ENCODE measurements at places on chromosomes 2 and 18. TPM values are rescaled to one million over a fixed set of nuclear protein-coding genes. Genes with fewer than 3 reads are reported as not detected.
A peak's percentile ranks its signal among the peaks of the same experiment; 100 is the strongest.

DNA sequence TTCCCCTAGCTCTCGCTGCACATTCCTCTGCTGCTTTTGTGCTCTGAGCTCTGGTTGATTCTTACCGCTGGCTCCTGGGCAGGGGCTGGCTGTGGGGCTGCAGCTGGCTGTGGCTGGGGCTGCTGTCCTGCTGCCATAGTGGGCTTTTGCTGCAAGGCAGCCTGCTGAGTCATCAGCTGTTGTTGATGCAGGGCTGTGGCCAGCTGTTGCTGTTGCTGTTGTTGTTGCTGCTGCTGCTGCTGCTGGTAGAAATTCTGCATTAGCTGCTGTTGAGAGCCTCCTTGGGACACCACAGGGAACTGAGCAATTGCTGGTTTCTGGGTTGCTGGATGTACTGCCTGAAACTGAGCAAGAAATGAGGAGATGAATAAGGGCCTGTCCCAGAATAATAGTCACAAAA lies 77.2 kb upstream of the NFU1 start:
- H3K27me3 ChIP-seq = no peaks in the 10 kb centered on the region
- H3K4me1 ChIP-seq = no peaks in the 10 kb centered on the region
- H3K27ac ChIP-seq = no peak overlapping the region
- H3K4me3 ChIP-seq = no peak overlapping the region

DNA sequence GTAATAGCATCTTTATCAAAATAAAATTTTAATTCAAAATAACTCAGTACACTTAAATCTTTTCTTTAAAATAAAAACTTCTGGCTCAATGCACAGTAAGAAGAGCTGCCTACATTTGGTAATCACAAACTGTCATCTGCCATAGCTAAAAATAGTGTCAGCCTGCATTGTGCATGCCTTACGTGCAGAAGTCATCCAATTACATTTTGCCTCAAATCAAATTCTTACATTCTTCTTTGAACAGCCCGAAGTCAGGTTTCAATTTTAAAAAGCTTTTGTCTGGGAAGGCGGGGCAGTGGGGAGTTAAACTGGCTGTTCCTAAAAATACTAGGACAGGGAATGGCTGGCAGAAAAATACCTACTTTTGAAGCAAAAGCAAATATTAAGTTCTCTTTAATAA lies 51.1 kb downstream of the RTN4 start:
- no peaks in the 10 kb centered on the region for H3K27me3 ChIP-seq
- DNase-seq = no peak

DNA sequence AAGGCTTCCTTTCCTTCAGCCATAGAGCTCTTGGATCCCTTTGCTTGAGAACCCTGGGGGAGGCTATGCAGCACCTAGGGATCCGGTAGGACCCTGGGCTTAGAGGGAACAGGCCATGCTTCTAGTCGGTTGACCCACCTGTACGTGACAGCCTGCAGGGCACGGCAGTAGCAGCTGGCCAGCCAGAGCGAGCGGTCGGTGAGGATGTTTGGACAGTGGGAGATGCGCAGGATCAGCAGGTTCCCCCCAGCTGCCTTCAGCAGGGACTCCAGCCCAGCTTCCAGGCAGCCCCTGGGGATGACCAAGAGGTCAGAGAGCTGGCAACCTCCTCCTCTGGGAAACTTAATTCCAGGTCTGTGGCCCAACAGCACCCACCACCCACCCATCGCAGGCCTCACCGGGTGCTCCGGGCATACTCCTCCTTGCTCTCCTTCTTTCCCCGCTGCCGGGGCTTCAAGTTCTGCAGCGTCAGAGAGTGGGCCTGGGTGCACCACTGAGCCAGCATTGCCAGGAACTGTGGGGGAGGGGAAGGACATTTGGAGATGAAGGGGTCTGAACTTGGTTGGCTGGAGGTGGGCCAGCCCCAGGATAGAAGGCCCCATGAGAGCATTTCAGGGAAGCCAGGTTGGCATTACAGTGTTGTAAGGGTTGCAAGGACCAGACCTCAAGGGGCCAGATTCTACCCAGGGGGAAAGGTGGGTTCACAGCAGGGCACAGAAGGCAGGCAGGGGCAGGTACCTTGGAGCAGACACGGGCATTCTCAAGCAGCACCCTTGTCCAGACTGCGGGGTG lies 20.5 kb downstream of the FBXO41 start:
- H3K4me1 ChIP-seq = peaks cover 13% of the 10 kb centered on the region
- H3K36me3 ChIP-seq = no peaks in the 10 kb centered on the region
- no peak for DNase-seq
- H3K27ac ChIP-seq = no peak overlapping the region

DNA sequence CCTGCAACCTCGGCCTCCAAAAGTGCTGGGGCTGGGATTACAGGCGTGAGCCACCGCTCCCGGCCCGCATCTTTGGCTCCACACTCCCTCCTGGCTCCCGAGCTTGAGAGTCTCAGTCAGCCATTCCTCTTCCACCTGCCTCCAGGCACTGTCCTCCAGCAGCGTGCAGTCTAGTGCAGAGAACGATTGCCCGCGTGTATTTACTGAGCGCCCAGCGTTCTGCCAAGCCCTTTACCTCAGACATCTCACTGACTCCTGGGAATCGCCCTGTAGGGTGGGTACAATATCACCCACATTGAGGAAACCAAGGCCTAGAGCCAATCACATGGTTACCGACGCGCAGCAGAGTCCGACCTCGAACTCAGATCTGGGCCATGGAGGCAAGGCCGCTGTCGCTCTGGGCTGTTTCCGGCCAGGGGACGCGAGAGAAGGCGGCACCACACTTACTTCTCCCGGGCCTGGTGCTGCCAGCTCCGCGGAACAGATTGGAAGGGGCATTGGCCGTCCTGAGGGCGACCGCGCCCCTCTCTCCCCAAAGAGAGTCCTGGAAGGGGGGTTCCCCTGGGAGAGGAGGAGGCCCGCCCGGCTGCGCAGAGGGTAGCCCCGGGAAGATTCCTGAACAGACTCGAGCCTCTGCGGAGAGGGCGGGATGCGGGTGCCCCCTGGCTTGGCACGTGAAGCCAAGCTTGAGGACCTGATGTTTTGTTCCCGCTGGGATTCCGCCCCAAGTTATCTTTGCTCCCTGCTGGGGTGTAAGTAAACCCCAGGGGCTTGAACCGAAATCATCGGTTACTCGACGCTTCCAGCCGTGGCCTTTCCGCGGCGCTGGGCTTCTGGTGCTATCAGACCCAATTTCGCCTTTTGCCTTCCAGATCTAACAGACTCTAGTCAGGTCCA lies 5.2 kb upstream of the DLX2 start:
- H3K36me3 ChIP-seq = no peaks in the 10 kb centered on the region
- no peak for DNase-seq
- H3K27me3 ChIP-seq = peaks cover 45% of the 10 kb centered on the region
- peaks cover 25% of the 10 kb centered on the region for H3K4me1 ChIP-seq
- no peak overlapping the region for H3K4me3 ChIP-seq

- no peaks in the 10 kb centered on the region for H3K4me1 ChIP-seq
- no peak overlapping the region for H3K4me3 ChIP-seq
- no peak overlapping the region for H3K27ac ChIP-seq
- DNase-seq = no peak
- H3K36me3 ChIP-seq = peaks cover 32% of the 10 kb centered on the region
- H3K27me3 ChIP-seq = no peaks in the 10 kb centered on the region
These were observed 140.6 kb downstream of the EPHA4 start for GRCh38 chr2:221431477-221431876.

- peaks cover 8% of the 10 kb centered on the region for H3K4me1 ChIP-seq
- peak; percentile 28 for DNase-seq
- H3K27me3 ChIP-seq = no peaks in the 10 kb centered on the region
- H3K36me3 ChIP-seq = peaks cover 12% of the 10 kb centered on the region
- peak overlapping the region; percentile 85 for H3K4me3 ChIP-seq
- H3K27ac ChIP-seq = peak overlapping the region; percentile 87
These were observed 888 bp upstream of the TWSG1 start for GRCh38 chr18:9333441-9334328.

DNA sequence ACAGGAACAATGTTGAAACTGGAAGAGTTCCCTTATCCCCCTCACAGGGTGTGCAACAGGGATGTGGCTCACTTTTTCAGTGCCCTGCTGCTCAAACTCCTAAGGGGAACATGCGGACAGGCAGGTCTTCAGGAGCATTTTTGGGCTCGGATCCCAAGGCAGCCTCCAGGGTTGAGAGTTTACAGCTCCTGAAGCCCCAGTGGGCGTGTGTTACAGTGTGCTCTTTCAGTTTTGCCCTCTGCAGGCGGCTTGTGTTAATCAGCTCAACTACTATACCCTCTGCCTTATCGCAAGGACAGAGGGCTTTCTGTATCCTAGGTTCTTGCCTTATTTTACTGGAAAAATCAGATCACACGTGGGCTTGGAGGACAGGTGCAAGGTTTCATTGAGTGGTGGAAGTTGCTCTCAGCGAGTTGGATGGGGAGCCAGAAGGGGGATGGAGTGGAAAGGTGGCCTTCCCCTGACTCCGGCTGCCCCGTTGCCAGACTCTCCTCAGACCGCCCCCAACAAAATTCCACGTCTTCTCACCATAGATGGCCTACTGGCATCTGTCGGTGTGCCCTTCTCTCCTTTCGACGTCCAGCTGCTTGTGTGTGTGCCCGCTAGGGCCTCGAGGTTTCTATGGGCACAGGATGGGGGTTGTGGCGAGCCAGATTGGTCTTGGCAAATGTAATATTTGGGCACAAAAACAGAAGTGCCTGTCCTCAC lies 541.9 kb downstream of the TMX3 start:
- H3K27ac ChIP-seq = no peak overlapping the region
- no peaks in the 10 kb centered on the region for H3K36me3 ChIP-seq
- no peak overlapping the region for H3K4me3 ChIP-seq
- no peaks in the 10 kb centered on the region for H3K27me3 ChIP-seq
- H3K4me1 ChIP-seq = no peaks in the 10 kb centered on the region

GRCh38 chr2:100625717-100626116 lies 62.9 kb downstream of the PDCL3 start:
- H3K4me1 ChIP-seq = no peaks in the 10 kb centered on the region
- no peak for DNase-seq
- H3K4me3 ChIP-seq = no peak overlapping the region
- no peaks in the 10 kb centered on the region for H3K27me3 ChIP-seq
- no peak overlapping the region for H3K27ac ChIP-seq
- no peaks in the 10 kb centered on the region for H3K36me3 ChIP-seq

GRCh38 chr2:211077216-211077767 lies 520.9 kb downstream of the CPS1 start:
- DNase-seq = no peak
- no peaks in the 10 kb centered on the region for H3K36me3 ChIP-seq
- H3K27me3 ChIP-seq = no peaks in the 10 kb centered on the region
- H3K4me3 ChIP-seq = no peak overlapping the region

DNA sequence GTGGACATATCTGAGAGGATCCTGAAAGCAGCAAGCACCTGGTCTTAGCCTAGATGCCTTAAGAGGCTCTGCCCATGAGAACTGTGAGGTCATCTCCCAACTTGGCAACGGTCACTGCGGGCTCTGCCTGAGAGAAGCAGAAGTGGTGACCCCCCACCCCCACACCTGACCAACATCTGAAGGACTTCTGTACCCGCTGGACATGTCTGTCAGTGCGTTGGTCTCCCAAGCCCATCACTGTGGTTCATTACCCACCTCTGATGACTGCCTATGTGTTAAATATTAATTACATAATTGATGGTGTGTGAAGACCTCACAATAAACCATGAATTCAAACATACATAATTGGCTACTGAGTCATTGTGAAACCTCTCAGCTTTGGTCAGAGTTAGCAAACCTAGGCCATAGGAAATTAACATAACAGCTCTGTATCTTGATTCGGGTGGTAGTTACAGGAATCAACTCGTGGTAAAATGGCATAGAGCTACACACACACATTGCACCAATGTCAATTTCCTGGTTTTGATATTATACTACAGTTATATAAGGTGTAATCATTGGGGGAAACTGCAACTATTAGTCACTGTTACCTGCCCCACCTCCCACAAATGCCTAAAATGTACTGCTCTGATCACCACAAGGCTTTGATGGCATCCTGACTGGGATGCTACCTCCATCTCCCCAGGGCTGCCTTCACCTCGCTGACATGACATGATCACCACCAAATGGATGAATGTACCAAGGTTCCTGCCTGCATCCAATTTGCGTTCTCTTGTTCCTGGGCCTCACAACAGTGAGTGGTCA lies 4.3 kb upstream of the GALNT1 start:
- H3K27me3 ChIP-seq = no peaks in the 10 kb centered on the region
- H3K4me3 ChIP-seq = no peak overlapping the region
- no peaks in the 10 kb centered on the region for H3K36me3 ChIP-seq
- no peak for DNase-seq
- no peaks in the 10 kb centered on the region for H3K4me1 ChIP-seq
- no peak overlapping the region for H3K27ac ChIP-seq

DNA sequence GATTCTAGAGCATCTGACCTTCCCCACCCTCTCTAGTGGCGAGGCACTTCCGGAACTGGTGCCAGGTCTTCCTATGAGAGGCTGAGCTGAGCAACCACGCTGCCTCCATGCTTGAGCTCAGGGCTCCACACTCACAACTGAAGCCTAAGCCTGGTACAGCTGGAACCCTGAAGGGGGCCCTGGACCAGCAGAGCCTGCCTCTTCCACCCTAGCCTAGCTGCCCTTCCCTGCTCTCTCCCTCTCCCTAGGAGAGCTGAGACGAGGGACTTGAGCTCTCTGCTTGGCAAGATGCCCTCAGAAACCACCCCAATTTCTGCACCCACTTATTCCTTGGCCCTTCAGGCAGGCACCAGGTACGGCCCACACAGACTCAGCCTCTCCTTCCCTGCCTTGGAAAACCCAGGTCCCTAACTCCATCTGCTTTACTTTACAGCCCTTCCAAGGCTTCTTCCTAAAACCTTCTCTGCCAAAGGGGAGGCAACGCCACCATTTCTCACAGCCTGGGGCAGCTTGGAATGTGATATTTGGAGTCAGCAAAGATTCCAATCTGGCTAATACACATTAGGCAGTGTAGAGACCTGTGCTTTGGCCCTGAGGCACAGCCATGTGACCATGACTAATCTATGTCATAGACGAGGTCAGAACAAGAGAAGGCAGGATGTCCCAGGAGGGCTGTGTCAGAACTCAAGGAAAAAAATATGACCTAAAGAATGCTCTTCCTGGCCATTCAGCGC lies 18.8 kb downstream of the COX7A2L start:
- H3K4me3 ChIP-seq = no peak overlapping the region
- no peaks in the 10 kb centered on the region for H3K27me3 ChIP-seq
- peaks cover 8% of the 10 kb centered on the region for H3K4me1 ChIP-seq
- no peak for DNase-seq

DNA sequence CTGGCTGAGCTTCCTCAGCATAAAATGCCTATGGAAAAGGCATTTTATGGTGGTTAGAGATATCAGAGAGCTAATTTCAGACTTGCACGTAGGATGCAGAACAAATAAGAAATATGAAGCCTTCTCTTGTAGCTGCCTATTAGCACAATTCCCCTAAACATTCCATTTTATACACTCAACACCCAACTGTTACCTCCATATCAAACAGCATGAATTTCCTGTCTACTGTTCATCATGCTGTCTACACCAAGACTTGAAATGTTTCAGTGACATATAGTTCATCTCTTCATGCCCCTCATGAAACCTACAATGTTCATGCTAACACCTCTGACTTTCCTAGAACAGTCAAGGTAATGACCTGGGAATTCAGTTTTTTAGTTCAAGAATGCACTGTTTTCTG lies 249.9 kb downstream of the PIEZO2 start:
- DNase-seq = no peak
- no peaks in the 10 kb centered on the region for H3K36me3 ChIP-seq
- no peaks in the 10 kb centered on the region for H3K27me3 ChIP-seq
- no peak overlapping the region for H3K4me3 ChIP-seq
- no peak overlapping the region for H3K27ac ChIP-seq

NCKAP5 gene
- 5.7 TPM for total RNA-seq

WNT10A gene
- 9.9 TPM for total RNA-seq

KHK gene
- total RNA-seq = 1.9 TPM

SERPINB13 gene
- total RNA-seq = 228 TPM

MATN3 gene
- total RNA-seq = 1.3 TPM

CCDC138 gene
- total RNA-seq = 4.2 TPM

Data from esophagus squamous epithelium (tissue), 5 donors.